ENCODE measurements at places on chromosomes 12 and 14.

DNA sequence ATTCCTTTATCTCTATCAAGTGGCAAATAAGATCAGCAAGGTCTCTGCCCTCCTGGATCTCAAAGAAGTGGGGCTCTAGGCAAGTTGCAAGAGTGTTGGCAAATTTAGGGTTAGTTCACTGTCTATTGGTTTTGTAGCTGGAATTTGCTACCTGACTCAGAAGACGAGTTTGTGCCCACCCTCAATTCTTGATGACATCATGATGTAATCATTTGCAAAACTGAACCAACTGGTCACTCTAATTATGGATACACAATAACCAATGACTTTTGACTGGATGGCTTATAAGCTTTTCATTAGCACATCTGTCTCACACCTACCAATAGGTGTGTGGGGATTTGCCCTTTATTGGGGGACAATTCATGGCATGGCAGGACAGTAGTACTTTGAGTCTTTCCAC lies 4.6 kb downstream of the TMEM233 start:
- DNase-seq: no peak

- DNase-seq: peak; percentile 29
Measured at GRCh38 chr12:80142640-80143039, 43.3 kb downstream of the OTOGL start.

DNA sequence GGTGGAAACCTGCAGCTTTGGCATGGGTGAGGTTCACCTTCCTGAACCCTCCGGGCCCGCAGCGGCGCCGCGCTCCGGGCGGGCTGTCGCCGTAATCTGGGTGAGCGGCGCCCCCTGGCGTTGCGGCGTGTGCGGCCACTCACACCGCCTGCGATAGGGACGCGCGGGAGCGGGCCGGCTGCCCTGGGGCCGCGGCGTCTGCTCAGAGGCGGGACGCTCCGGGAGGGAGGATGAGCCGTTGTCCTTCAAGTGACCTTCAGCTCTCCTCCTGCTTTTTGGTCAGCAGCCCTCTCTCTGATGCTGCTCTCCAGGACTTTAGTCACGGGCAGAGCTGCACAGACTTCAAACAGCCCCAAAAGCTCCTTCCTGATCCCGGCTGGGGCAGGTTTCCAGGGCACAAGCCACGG lies 211.7 kb upstream of the FKBP4 start:
- DNase-seq: peak; percentile 62

DNA sequence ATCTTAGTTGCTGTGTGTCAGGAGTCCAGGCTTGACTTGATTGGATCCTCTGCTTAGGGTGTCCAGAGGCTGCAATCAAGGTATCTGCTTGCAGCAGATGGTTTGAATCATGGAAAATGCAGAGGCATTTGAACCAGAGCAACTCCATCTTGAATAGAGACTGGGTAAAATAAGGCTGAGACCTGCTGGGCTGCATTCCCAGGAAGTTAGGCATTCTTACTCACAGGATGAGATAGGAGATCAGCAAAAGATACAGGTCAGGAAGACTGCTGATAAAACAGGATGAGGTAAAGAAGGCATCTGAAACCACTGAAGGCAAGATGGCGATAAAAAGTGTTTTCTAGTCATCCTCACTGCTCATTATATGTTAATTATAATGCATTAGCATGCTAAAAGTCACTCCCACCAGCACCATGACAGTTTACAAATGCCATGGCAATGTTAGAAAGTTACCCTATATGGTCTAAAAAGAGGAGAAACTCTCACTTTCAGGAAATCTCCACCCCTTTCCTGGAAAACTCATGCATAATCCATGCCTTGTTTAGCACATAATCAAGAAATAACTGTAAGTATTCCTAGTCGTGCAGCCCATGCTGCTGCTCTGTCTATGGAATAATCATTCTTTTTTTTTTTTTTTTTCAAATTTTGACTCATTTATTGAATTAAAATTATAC lies 218.3 kb upstream of the CPNE8 start:
- DNase-seq: no peak

DNA sequence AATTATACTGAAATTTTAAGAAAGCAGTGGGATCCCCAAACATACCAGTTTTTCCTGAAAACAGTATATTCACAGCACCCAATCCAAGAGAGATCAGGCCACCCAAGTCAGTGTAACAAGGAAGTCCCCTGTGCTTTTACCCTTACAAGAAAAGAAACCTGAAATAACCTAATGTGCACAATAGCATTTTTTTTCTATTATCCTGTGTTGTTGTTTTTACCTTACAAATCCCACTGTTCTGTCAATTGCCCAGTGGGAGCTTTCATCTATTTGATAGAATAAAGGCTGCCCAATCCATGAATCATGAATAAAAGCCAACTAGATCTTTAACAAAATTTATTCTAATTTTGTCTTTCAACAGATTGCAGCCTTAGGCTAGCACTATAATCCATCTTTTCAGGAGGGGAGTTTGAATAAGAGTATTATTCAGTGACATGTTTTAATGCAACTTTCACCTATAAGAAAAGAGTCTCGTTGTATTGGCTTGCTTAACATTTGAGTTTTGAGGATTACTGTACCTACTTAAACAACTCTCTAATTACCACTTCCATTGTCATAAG lies 457.4 kb downstream of the TRHDE start:
- no peak for DNase-seq

- DNase-seq: no peak
Measured at GRCh38 chr14:81517798-81518398, 15.8 kb downstream of the SEL1L start.

GRCh38 chr12:109559200-109559505 lies 14.2 kb downstream of the MMAB start:
- no peak for DNase-seq

- no peak for DNase-seq
Measured at GRCh38 chr12:79618848-79619404, 71.8 kb downstream of the PAWR start.
